ENCODE measurements at places on chromosomes 2 and 18.

DNA sequence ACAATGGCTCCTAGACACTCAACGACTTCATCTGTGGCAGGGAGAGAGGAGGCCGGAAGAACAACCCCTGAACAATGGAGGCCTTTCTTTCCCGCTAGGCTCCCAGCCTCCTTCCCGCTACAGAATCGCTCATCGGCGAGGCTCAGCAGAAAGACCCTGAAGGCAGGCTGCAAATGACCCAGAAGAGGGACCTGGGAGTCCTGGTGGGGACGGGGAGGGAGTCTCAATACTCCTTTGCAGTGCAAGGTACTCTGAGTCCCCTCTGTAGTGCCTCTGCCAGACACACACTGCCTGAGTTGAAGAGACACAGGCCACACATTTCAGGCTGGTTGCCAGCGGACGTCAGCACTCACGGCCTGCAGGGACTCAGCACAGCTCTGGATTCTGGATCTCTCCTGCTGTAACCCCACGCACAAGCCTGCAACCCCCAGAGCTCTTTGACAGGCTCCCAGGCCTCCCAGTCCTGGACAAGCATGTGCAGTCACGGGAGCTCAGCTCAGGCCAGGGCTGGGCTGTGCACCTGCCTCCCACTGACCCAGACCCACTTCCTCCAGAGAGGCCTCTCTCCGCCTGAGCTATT is 6.1 kb downstream of the GPR17 start:
- DNase-seq = no peak

GRCh38 chr2:43123981-43124686 is 102.3 kb downstream of the ZFP36L2 start:
- no peak for DNase-seq

DNA sequence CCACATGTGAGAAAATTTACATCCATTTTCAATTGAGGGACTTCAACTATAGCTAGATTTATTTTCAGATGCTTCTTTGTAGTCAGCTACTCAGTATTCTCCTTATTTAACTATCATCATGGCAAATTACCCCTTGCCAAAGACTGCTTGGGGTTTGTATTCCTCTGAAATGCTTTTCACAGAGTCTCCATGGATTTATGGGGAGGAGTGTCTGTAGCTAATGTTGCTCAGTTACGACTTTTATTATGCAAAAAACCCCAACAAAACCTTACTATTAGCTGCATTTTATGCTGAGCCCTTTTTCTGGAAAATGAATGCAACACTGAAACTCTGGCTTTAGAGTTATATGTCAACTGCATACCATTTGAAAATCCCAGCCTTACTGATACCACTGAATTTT is 78.6 kb downstream of the RFTN2 start:
- no peak for DNase-seq

GRCh38 chr2:99473518-99474083 is 16.2 kb downstream of the REV1 start:
- DNase-seq = no peak

GRCh38 chr2:176111846-176112374 is 4.7 kb upstream of the HOXD10 start:
- peak; percentile 24 for DNase-seq

GRCh38 chr2:85534099-85534498 is 4.9 kb upstream of the MAT2A start:
- DNase-seq = no peak

- DNase-seq = no peak
Measured at GRCh38 chr2:240898731-240899467, 2.9 kb upstream of the MAB21L4 start.

GRCh38 chr2:21910832-21911507 is 787.2 kb downstream of the TDRD15 start:
- no peak for DNase-seq

- peak; percentile 45 for DNase-seq
Measured at GRCh38 chr2:191245869-191246531, 796 bp downstream of the MYO1B start.

- no peak for DNase-seq
Measured at GRCh38 chr18:10417664-10418063, 36.8 kb upstream of the APCDD1 start.

DNA sequence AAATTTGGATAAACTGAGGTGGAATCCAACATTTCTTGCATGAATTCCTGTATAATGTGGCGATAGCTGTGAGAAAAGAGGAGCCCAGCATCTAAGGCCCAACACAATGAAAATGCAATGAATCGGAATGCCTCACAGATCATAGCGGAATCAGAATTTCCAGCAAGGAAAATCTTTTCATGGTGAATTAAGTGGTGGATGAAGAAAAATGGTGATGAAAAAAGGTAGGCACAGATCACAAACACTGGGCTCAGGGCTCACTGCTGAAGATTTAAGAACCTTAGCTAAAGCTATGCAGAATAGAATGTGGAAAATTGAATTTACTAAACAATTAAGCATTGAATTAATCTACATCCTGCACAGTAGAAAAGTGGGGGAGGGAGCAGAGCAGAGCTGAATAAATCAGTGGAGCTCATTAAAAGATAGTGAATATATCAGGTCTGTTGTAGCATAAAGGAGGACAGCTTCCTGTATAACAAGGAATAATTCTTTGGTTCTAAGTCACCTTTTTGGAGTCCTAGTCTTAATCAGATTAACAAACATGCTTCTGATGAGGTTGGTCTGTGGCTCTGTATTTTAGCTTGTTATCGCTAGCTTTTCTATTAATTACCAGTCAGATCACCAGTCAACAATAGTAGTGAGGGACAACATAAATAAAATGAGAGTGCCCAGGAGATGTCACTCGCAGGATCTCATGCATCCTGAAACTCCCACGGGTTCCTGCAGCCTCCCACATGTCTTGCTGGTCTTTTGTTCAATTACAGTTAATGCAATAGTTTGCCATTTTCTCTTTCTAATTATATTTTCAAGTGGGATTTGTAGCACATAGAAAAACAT is 27.0 kb downstream of the MEIS1 start:
- DNase-seq = peak; percentile 20

- DNase-seq = no peak
Measured at GRCh38 chr2:112832841-112833638, 3.5 kb downstream of the IL1B start.

Data from NCI-H748 treated with DMSO at 0.1 percent for 48 hours (cell line).